ENCODE measurements at places on chromosomes 6 and 20.

DNA sequence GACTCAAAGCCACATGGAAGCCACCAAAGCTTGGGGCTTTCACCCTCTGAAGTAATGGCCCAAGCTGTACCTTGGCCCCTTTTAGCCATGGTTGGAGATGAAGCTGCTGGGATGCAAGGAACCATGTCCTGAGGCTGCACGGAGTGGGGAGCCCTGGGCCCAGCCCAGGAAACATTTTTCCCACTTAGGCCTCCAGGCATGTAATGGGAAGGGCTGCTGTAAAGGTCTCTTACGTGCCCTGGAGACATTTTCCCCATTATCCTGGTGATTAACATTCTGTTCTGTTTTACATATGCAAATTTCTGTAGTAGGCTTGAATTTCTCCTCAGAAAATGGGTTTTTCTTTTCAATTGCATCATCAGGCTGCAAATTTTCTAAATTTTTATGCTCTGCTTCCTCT lies 558.2 kb downstream of the EYS start:
- no peak for DNase-seq

DNA sequence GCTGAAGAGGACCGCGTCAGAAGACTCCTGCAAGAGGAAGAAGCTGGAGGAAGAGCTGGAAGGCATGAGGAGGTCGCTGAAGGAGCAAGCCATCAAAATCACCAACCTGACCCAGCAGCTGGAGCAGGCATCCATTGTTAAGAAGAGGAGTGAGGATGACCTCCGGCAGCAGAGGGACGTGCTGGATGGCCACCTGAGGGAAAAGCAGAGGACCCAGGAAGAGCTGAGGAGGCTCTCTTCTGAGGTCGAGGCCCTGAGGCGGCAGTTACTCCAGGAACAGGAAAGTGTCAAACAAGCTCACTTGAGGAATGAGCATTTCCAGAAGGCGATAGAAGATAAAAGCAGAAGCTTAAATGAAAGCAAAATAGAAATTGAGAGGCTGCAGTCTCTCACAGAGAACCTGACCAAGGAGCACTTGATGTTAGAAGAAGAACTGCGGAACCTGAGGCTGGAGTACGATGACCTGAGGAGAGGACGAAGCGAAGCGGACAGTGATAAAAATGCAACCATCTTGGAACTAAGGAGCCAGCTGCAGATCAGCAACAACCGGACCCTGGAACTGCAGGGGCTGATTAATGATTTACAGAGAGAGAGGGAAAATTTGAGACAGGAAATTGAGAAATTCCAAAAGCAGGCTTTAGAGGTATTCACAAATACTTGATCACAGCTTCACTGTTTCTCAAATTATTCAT lies 8.9 kb upstream of the SNRNP48 start:
- no peak for DNase-seq

- DNase-seq, result no peak
These were observed 286.0 kb upstream of the CDH4 start for GRCh38 chr20:60966031-60966430.

DNA sequence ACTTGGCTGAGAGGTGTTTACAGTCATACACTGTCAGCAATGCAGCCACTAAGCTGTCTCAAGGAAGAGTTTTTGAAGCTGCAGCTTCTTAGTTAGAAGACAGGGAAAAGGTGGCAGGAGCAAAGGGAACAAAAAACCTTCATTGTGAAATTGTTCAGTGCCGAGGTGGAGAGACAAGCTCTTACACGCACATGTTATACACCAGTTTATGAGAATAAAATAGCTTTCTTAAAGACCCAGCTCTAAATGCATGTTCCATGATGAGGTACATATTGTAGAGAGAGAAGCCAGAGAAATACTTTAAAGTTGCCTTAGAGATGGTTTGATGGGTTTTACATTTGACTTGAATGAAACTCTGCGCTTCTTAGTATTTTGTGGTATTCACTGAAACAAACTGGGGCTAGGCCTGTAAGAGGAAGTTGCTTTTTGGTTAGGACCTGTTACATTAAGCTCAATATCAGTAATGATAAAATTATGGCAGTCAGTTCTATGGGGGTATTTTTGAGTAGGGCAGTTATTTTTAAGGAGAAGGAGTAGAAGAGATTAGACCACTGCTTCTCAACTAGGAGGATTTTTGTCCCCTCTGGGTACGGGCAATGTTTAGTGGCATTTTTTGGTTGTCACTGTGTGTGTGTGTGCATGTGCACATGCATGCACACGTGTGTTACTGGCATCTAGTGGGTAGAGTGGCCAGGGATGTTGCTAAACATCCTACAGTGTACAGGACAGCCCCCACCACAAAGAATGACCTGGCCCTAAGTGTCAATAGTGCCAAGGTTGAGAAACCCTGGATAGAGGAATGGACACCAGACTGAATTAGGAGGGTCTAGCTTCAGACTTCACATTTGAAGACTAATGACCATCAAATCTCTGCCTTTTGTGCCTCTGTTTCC lies 9.8 kb downstream of the NEDD9 start:
- no peak for DNase-seq

DNA sequence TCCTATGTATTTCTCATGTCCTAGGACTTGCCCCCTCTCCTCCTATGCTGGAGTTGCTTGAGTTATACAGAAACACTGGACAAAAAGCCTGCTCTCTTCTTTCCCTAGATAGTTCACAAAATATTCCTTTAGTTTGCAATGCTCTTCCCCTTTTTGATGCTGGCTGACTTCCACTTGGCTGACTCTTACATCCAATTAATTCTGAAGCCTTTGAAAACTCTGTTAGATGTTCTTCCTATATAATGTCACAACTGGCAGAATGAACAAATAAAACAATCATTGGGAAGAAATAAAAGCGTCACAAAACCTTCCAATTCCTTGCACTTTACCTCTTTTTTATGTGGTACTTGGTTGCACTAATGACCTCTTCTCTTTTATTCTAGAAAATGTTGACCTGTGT lies 253.8 kb upstream of the CITED2 start:
- no peak for DNase-seq

DNA sequence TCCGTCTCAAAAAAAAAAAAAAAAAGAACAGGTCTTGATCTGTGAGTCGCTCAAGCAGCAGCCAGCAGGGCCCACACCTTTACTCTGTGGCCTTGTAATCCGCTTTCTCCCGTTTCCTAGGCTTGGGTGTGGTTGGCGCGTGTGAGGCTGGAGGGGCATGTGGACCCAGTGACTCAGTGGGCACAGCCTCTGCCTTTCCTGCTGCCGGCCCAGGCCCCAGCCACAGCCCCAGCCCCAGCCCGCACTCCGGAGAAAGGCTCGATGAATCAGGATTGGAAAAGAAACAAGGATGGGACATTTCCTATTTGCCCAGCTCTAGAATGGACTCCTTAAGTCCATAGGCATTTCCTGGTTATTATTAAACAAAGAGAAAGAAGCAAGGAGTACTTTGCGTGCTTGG lies 4.3 kb downstream of the BHLHE23 start:
- DNase-seq, result no peak

GRCh38 chr20:12014276-12014675 lies 96.6 kb downstream of the BTBD3 start:
- DNase-seq, result no peak

DNA sequence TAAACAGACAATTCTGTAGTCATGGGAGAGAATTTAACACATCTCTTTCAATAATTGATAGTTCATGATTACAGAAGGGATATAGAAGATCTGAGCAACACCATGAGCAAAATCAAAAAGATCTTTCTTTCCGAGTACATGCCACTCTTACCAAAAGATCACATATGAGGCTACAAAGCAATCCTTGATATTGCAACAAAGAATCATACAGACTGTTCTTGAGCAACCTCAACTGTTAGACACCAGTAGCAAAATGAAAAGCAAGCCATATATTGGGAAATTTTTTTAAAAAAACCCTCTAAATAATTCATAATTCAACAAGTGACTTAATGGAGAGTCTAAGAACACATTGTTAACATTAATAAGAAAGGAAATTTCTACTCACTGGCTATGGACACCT lies 3.6 kb upstream of the CD83 start:
- DNase-seq, result no peak

- DNase-seq, result peak; percentile 42
These were observed 83.3 kb downstream of the SYCP2 start for GRCh38 chr20:59850018-59850641.

Data from HEK293T (cell line).